ENCODE measurements at places on chromosomes 7 and 10.

DNA sequence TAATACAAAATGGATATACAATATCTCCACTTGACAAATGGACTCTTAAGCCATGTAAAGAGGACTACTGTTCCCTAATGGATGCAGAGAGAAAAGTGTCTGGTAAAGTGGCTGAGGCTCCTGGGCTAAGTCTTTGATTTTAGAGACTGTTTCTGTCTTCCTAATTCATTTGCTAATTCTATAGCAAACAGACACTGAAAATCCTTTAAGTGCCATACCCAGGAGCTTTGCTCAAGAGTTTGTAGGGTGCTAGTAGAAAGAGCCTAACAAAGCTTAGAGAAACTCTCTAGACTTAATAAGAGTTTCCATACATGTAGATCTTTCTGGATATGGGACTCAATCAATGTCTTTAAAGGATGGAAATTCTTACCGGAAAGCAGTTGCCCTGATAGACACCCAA is 16.7 kb downstream of the CEP55 start:
- DNase-seq: no peak

GRCh38 chr10:28796606-28797512 is 119.5 kb downstream of the BAMBI start:
- DNase-seq: no peak

- DNase-seq: peak; percentile 32
Observed at GRCh38 chr7:95865716-95866371, 93.5 kb downstream of the DYNC1I1 start.

- DNase-seq: peak; percentile 25
Observed at GRCh38 chr10:17200001-17200911, 1.2 kb downstream of the TRDMT1 start.

GRCh38 chr7:118259115-118259514 is 34.6 kb downstream of the ANKRD7 start:
- no peak for DNase-seq

DNA sequence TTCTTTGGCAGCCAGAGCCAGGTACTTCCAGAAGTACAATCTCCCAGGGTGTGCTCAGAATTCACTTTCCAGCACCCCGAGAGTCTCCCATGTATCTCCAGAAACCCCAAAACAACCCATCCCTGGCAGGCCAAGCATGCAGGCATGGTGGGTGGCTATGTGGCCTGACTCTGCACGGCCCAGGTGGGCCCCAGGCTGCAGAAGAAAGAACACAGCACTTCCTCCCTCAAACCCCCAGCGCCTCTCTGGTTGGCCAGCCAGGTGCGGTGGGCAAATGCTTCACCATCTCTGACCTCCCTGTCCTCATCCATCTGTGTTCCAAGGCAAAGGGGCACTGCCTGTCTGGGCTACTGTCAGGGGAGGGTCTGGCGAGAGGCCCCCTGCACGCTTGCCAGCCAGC is 100.3 kb downstream of the MKI67 start:
- DNase-seq: no peak

GRCh38 chr7:84546403-84546802 is 351.8 kb upstream of the SEMA3A start:
- DNase-seq: no peak

DNA sequence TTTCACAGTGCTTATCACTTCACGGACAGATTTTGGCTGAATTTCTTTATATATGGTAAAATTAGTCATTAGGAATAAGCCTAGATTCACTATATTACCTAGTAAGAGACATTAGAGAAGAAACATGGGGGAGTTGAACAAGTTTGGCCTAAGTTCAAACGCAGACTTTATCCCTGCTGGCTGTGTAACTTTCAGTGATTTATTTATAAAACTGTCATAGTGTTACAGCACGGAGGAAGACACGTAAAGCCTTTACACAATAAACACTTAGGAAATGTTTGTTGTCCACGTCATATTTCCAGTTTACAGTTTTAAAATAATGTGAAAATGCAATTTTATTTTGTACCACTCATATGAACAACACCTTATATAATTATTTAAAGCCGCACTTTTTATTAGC is 661.5 kb downstream of the MAGI2 start:
- no peak for DNase-seq

- no peak for DNase-seq
Observed at GRCh38 chr10:70756700-70757360, 28.3 kb downstream of the TBATA start.

- no peak for DNase-seq
Observed at GRCh38 chr7:114650491-114650890, 235.9 kb downstream of the FOXP2 start.

DNA sequence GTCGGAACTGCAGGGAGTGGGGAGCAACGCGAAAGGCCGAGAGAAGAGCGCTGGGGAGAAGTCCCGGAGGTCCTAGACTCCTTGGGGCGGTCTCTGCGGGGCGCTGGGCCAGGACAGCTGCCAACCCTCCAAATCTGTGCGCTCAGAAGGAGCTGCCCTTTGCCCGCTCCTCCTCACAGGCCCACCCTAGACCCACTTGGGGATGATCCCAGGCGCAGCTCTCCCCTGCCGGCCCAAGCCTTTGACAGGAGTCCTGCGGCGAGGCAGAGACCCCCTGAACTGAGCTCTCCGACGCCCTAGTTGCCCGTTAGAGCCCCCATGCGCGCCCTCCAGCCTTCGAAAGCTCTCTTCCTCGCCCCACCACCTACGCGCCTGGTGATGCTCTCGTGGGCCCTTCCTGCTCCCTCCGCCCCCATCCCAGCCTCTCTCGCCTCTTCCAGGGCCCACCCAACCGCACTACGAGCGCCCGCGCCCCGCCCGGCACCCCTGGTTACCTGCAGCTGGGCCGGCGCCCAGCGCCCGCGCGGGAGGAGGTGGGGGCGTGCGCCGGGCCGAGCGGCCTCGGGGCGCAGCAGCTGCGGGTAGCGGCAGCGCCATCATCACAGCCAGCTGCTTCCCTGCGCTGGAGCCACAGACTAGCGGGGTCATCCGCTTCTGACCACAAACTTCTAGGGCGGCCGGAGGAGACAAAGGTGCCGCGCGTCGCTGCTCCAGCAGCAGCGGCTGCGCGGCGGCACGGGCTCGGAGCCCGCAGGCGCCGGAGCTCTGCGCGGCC is 353.4 kb downstream of the DNAJB6 start:
- no peak for DNase-seq

- DNase-seq: no peak
Observed at GRCh38 chr10:32149252-32149955, 93.2 kb upstream of the KIF5B start.

- DNase-seq: no peak
Observed at GRCh38 chr10:81957976-81958375, 83.0 kb downstream of the NRG3 start.

DNA sequence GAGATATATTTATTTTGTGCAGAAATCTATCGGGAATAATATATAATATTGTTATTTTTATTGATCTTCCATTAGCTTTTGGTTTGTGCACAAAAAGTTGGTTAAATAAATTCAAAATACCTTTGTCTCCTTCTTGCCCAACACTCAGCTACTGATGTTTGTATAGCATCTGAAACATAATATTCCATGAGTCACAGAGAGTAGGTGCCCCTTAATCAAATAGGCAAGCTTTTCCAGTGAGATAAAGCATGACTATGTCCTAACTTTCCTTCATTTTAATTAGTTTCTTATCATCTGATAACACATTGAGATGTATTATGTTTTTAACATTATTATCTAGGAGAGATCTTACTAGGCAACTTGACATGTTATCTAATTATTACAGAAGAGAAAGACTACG is 432.2 kb downstream of the KIF20B start:
- no peak for DNase-seq

DNA sequence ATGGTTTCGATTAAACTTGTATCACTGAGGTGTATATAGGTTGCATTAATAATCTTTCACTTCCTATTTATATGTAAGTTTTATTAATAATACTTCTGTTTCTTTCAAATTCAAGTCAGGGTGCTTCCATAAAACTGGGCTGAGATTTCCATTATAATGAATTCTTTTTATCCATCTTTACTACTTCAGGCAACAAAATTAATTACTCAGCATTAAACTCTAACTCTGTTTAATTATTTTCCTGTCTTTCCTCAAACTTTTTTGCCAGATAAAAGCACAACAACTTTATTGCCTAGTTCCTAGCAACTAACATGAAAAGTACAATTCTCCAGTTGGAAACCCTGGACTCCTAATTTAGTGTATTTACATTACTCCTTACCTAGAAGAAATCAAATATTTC is 3.0 kb upstream of the MINDY3 start:
- no peak for DNase-seq

GRCh38 chr7:71484380-71484779 is 352.4 kb downstream of the GALNT17 start:
- no peak for DNase-seq

- peak; percentile 29 for DNase-seq
Observed at GRCh38 chr10:119104654-119105015, 722 bp downstream of the DENND10 start.

GRCh38 chr7:69335331-69335730 is 262.9 kb upstream of the AUTS2 start:
- DNase-seq: no peak

GRCh38 chr7:23075571-23075970 is 30.0 kb upstream of the KLHL7 start:
- no peak for DNase-seq

- DNase-seq: no peak
Observed at GRCh38 chr10:33465747-33466146, 131.3 kb upstream of the NRP1 start.
